Suprapubic skin (tissue), 4 donors: ENCODE measurements at places on chromosomes 5 and 9. TPM values are rescaled to one million over a fixed set of nuclear protein-coding genes. Genes with fewer than 3 reads are reported as not detected.

PCDHB11 gene
- total RNA-seq: 1.2 TPM

HAUS6 gene
- total RNA-seq: 11.3 TPM

PCDHGA10 gene
- total RNA-seq: 23.6 TPM

PHF24 gene
- total RNA-seq: 4.2 TPM

SIT1 gene
- total RNA-seq: not detected
